Activated CD4-positive, alpha-beta T cell treated with anti-CD3 and anti-CD28 coated beads, Interleukin-2, amount 50 U/mL, for 4 hours (primary cell): ENCODE measurements at places on chromosomes 6 and 20.

GRCh38 chr6:150651808-150652470 is 52.3 kb downstream of the PLEKHG1 start:
- no peak for DNase-seq

- no peak for DNase-seq
Measured at GRCh38 chr6:38213251-38213658, 393.7 kb downstream of the ZFAND3 start.

DNA sequence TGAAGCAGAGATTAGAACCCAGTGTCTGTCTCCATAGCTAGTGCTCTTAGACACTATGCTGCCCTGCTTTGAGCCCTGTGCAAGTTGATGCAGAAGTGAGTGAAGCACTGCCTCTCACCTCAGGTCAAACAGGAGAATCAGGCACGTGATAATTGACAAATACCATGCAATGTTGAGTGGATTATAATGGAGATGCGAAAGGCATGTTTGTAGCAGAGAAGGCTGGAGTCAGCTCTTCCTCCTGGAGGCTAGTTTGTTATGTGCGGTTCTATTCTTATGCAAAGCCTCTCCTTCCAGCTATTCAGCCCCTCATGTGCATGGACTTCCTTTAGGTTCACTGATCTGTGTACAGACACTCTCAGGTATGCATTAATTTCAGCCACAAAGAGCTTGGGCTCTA is 108.5 kb downstream of the MANEA start:
- DNase-seq, result no peak

DNA sequence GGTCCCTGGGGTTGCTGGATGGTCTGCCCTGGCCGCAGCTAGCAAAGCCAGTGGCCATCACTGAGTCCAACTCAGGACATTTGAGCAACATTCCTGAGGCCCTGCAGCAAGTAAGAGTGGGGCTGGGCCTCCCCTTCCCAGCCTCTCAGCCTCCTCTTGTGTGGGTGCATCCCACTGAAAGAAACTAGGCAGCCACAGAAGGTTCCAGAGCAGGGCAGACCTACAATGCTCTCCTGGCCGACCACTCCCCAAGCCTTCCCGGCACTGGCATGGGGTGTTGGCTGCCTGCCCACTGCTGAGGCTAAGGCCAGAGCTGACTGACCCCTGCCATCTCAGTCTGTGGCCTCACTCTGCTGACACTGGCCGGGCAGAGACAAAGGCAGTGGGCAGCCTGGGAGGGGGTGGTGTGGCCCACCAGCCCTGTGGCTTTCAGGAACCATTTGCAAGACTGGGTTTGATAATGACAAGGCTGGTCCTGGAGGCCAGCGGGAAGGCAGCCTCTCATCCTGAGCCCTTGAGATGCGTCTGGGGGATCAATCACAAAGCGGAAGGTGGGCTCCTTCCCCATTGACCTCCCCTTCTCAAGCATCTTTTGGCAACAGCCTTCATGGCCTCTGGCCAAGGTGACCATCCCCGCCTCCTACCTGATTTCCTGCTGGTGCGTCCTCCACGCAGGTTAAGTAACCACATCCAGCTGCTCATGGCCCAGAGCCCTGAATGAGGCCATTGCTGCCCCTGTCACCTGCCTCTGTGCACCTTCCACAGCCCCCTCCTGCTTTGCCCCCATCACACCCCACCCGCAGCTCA is 9.6 kb downstream of the DLGAP4 start:
- no peak for DNase-seq

DNA sequence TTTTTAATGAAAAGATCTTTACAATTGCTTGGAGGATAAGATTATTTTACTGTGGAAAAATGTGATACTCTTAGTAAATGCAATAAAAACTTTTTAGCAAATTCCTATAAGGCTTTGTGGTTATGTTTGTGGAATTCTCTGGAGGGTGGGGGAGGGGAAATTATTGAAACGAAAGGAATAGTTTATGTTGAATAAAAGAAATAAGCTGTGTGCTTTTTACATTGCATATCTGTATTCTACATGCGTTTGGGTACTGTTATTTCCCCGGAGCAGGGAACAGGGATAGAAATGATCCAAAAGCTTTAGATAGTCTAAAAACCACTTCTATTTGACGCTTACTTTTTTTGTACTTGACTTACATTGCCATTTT is 143.8 kb downstream of the SLC16A10 start:
- DNase-seq, result no peak

DNA sequence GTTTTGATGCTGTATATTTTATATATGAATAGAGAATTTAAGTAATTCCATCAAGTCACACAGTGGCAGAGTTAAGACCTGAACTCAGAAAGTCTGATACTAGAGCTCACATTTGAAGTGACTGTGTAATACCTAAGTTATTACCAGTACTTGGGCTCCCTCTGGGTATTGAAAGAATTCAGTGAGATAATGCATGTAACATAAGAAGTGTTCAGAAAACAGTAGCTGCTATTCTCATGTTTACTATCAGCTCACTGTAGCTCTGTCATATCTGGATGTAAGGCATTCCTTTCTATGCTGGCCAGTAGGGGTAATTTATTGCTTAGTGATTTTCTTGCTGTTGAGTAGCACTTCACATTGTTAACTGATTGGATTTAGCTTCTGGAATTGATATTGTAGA is 44.6 kb downstream of the NKX2-4 start:
- DNase-seq, result no peak

DNA sequence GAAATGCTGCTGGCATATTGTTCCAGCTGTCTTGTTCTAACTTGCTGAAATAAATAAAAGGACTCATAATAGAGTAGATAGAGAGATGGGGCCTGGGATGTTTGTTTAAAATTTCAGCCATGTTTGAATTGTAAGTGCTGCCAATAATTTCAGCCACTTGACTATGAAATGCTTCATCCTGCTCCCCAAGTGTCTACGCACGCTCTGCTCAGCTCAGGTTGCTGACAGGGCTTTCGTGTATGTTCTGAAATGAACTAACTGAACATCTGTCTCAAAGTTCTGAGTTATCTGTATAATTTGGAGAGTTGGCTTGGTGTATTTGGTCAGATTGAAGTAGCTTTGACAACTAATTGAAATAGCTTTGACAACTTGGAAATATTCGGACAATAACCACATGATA is 387.8 kb downstream of the BMP2 start:
- no peak for DNase-seq

GRCh38 chr6:10297832-10298231 is 117.0 kb downstream of the TFAP2A start:
- no peak for DNase-seq

DNA sequence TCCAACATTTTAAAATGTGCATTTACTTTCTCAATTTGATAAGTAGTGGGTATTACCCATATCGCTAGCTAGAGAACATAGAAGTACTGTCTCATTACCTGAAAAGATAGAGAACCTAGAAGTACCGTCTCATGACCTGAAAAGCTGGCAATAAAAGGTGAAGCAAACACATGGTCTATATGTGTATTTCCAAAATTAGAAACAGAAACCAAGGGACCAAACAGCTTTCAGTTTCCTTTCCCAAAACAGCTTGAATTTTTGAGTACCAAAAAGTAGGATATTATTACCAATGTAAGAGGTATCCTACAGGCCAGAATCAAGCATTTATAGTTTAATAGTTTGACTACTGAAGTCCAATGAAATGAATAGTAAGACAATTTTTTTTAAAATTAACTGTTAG is 77.2 kb downstream of the KIF13A start:
- no peak for DNase-seq
